ENCODE measurements at places on chromosomes 1 and 21.

GRCh38 chr21:28464095-28464494, 528.6 kb downstream of the LTN1 start:
- DNase-seq, result no peak

DNA sequence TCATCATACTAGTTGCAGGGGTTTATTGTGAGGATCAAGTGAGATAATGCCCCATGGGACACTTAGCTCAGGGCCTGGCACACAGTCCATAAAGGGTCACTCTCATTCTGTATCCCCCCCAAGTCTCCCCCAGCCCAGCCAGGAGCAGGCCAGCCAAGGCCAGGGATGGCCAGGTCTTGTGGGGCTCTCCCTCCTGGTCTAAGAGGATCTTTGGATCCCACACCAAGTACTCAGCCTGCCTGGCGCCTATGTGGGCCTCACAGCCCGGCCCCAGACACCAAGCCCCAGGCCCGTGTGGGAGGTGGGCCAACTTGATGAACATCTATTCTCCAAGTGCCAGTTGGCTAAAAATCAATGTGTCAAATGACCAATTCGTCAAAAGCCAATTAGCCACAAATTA, 117.8 kb downstream of the GLIS1 start:
- no peak for DNase-seq

- DNase-seq, result no peak
These were observed 125.2 kb upstream of the GALNT2 start for GRCh38 chr1:229941831-229942230.

- no peak for DNase-seq
These were observed 82.0 kb downstream of the KCNK1 start for GRCh38 chr1:233695901-233696300.

GRCh38 chr21:22209304-22209700, 1211.1 kb downstream of the NCAM2 start:
- no peak for DNase-seq

- DNase-seq, result no peak
These were observed 43.4 kb downstream of the PTGS2 start for GRCh38 chr1:186636786-186637185.

- DNase-seq, result no peak
These were observed 8.1 kb downstream of the DPH5 start for GRCh38 chr1:101017448-101017847.
